ENCODE measurements at places on chromosomes 11 and 22. TPM values are rescaled to one million over a fixed set of nuclear protein-coding genes. Genes with fewer than 3 reads are reported as not detected.

- no peak for DNase-seq
These were observed 44.7 kb downstream of the GAB4 start for GRCh38 chr22:16963189-16963945.

CALCA gene
- not detected for total RNA-seq

PDE3B gene
- 2.9 TPM for total RNA-seq

CD3E gene
- total RNA-seq = not detected

DNA sequence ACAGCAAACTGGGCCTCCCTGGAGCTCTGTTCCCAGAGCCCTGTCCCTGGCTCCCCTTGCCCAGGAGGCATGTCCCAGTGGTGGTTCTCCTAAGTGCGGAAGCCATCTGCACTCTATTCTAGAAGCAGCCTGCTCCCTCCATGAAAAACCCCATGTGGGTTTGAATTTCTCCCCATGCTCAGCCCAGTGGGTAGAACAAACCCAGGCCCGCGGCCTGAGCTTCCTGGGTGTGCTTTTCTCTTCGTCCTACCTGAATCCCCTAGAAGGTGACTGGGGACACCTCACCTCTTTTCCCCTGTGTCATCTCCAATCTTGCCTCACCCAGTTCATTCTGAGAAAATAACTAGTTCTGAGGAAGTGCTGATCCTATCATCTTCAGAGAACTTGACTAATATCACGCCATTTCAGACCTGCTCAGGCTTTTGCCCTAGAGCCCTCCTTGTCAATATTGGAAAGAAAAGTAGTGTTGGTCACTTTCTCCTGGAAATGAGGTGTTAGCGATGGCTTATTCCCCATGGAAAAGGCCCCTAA is 15.9 kb downstream of the IL10RA start:
- no peak for DNase-seq

CCDC88B gene
- total RNA-seq = 1.6 TPM

GRCh38 chr11:132804258-132804657 is 728.0 kb downstream of the OPCML start:
- DNase-seq = no peak

DNA sequence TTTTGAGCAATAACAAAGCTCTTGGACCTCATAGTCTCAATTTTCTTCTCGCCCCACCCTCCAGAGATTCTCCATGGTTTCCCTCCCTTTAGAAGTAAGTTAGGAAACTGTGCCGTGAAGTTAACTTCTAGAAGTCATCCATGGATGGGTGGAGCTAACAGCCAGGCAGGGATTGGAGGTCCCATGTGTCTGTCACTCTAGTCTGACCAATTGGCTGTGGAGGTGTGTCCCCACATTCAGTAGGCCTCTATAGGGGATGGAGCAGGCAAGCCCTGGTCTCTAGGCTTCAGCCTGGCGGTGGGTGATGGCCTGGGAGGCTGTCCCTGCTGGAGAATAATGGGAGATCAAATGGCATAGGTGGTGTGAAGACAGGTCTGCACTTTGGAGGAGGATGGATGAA is 50.7 kb downstream of the TP53I11 start:
- peak; percentile 72 for DNase-seq

- DNase-seq = no peak
These were observed 126.5 kb downstream of the CHST1 start for GRCh38 chr11:45538939-45539338.

All from astrocyte (in vitro differentiated cells and primary cell).